ENCODE measurements at places on chromosomes 1 and 21.

DNA sequence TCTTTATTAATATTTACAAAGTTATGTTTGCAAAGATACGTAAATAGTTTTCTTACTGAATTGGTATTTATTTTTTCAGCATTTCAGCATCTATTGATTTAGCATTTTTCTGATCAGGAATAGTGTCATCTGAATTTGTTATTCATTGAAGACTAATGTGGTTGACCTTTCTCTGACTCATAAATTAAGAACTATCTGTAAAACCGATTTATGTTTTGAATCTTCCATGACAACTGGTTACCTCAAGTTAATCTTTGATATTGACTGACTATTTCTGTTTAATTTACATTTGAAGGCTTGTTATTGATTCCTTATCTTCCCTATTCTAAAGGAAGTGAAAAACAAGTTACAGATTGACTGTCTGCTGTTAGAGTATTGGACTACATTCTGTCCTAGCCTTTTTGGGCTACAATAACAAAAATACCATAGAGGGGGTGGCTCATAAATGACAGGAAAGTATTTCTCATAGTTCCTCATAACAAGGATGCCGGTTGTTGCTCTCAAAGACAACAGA, 1131.4 kb downstream of the PLA2G4A start:
- DNase-seq = no peak

- DNase-seq = no peak
Measured at GRCh38 chr1:3564921-3565831, 46.1 kb downstream of the MEGF6 start.

DNA sequence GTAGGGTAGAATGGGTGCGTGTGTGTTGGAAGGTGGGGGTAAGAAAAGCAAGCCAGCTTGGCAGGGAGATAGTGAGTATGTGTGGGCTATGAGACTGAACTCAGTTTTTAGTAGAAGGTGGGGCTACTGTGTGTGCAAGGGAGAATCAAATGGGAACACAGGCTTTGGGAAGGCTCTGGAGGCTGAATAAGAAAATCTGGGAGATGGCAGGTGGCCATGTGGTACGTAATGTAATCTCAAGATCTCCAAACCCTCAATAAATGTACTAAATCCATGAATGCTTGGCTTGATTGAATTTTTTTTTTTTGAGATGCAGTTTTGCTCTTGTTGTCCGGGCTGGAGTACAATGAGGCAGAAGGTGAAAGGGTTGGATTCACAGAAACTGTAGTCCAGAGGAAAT, 3.5 kb upstream of the ZSCAN20 start:
- DNase-seq = no peak

GRCh38 chr1:66022904-66023620, 230.4 kb downstream of the PDE4B start:
- no peak for DNase-seq

- DNase-seq = no peak
Measured at GRCh38 chr1:155223047-155223446, 14.6 kb downstream of the MTX1 start.

- DNase-seq = no peak
Measured at GRCh38 chr1:119651133-119651532, 3.1 kb upstream of the ZNF697 start.
